Hematopoietic multipotent progenitor cell (in vitro differentiated cells): ENCODE measurements at places on chromosomes 1 and 21.

DNA sequence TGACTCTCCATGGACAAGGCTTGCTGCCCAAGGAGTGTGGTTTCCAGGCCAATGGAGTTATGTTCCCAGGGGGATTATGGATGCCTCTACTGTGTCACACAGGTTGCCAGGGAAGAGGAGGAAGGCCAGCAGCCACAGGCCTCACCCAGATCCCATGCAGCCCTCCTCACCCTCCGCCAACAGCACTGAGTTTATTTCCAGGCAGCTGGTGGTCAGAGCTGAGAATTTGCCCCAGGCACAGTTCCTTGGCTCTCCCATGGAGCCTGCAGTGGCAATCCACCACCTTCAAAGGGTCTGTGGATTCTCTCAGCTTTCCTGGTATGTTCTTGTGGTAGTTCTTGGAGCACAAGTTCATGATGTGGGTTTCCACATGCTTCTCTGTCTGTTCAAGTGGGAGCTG lies 79.2 kb downstream of the NTNG1 start:
- DNase-seq: no peak

- no peak for DNase-seq
Observed at GRCh38 chr1:205067031-205067430, 17.2 kb downstream of the TMEM81 start.

DNA sequence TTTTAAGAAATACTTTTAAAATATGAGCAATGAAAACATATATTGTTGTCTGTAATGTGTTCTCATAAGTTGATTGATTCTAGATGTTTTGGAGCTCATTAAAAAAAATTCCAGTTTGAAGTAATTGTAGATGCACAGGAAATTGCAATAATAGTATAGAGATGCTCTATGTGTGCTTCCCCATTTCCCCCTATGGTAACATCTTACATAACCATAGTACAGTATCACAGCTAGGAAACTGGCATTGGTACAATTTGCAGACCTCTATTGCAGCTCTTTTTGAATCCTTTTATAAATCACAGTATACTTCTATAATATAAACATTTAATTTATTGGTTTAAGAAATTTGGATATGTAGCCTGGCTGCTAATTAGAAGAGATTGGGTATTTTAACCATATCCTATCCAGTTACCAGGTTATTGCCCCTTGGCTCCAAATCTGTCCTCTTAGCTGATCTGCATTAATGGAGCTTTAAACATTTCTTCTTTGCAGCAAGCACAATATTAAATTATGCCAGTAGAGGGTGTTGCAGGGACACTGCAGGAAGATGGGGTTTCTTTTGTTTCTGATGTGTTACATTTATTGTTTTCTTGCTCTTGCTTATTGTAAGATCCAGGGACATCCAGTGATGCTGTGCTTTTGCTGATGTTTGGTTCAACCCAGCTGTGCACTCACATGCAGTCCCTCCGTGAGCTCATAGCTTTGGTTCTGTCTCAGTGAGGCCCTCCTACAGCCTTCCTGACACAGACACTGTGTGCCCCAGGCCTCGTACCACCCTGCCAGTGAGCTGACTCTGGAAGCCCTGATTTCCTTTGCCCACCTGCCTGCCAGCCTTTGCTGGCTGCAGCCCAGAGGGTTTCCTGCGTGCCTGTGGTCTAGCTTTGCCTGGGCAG lies 103.3 kb downstream of the RABGAP1L start:
- DNase-seq: peak; percentile 65

- no peak for DNase-seq
Observed at GRCh38 chr1:162951553-162952315, 90.8 kb upstream of the CCDC190 start.

GRCh38 chr1:212624976-212625501 lies 16.5 kb downstream of the ATF3 start:
- no peak for DNase-seq

DNA sequence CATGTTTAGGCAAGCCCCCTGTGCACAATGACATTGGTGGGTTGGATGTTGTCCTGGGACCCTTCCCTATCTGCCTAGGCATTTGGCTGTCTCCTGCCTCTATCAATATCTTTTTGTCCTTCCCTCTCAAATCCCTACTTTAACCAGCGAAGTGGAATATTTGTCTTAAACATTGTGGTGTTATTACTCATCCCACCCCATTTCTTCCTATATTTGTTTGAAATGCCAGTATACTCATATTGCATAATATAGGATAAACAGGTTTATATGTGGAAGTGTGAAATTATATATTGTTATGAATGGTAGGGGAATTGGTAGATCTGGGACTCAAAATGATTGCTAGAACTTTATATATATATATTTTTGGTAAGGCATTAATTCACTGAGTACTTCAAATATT lies 80.0 kb downstream of the ADGRL2 start:
- no peak for DNase-seq

- DNase-seq: no peak
Observed at GRCh38 chr1:227742738-227743715, 7.8 kb downstream of the SNAP47 start.

GRCh38 chr1:41482001-41482765 lies 2.3 kb downstream of the EDN2 start:
- no peak for DNase-seq

GRCh38 chr1:50705041-50705440 lies 255.0 kb downstream of the FAF1 start:
- no peak for DNase-seq

DNA sequence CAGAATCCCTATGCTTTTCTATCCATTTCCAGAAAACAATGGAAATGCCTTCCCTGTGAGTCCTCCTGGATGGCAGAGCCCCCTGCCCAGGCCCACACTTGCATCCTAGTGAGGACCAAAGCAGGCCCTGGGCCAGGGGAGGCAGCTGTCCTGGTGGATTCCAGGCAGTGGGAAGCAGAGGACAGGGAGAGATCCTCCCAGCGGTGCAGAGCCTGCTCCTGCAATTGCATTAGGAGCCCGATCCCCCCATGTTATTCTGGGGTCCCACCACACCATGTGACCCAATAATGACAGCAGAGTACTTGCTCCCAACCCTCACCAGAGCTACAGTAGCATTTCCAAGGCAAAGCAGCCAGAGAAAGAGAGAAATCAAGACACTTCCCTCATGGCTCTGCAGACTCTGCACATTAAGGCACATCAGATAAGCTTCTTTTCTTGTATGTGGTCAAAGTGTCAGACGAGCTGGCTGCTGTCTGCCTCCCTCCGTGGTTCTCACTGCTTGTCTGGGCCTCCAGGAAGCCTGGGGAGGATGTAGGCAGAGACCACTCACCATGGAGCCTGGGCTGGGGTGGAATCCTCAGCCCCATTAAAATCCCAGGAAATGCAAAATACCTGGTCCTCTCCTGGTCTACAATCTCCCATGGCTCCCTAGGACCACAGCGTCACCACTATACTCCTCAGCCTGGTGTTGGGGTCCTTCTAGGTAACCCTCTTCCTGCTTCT lies 54.9 kb upstream of the RUNX3 start:
- no peak for DNase-seq

DNA sequence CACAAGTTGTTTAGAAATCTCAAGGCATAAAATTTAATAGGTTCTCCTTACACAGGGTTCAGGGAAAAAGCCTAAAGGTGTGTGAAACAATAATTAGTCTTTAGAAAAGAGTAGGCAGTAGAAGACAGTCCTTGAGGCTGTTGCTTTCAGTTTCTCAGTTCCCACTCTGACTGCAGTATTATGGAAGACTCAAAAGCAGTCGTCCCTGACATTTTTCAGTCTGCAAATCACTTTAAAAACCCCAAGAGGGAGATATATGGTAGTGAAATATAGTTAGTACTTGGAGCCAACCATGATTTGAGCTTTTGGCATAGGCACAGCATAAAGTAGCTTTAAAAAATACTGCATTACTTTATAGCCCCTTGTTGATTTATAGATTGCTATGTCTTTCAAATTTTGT lies 299.7 kb downstream of the OLFM3 start:
- DNase-seq: no peak

DNA sequence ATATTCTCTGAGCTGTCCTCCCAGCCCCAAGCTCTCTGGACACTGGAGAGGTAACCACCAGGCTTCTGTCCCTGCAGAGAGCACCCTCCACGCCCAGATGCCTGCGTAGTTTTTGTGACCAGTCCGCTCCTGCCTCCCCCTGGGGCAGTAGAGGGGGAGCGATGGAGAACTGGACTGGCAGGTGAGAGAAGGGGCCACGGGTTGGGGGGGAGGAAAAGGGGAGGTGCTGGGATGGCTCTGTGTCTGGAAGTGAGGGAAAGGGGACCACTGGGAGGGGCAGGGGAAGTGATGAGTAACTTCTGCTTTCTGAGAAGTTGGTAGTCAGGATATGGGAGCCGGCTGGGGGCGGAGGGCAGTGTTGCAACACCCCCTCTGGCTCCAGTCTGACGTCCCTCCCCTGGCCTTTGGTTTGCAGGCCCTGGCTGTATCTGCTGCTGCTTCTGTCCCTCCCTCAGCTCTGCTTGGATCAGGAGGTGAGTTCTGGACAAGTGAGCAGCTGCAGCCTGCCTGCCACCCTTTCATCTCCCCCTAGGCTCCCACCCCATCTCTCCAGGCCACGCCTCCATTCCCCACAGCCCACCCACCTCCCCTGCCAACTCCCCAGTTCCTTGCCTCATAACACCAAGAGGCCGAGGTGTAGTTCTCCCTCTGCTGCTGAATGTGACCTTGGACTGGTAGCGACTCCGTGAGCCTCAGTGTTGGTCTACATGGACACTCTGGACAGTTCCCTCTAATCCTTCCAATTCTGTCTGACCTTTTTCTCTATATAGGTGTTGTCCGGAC lies 3.1 kb downstream of the ADAMTSL4 start:
- peak; percentile 87 for DNase-seq

DNA sequence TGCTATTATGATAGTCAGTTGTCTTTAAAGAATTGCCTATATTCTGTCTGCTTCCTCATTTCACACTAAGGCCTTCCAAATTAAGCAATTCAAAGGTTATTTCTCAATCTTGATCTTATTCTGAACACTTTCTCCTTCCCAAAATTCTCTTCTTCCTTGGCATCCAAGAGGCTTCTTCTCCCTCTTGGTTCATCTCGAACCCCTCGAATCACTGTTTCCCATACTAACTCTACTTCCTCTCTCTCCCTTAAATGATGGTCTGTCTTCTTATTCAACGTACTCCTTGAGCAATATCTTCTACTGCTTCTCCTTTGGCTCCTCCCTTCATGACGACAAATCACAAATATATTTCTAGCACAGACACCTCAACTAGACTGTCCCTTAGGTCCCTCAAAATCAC lies 4.5 kb downstream of the COPA start:
- no peak for DNase-seq

GRCh38 chr1:84174051-84174556 lies 30.0 kb downstream of the PRKACB start:
- DNase-seq: no peak

DNA sequence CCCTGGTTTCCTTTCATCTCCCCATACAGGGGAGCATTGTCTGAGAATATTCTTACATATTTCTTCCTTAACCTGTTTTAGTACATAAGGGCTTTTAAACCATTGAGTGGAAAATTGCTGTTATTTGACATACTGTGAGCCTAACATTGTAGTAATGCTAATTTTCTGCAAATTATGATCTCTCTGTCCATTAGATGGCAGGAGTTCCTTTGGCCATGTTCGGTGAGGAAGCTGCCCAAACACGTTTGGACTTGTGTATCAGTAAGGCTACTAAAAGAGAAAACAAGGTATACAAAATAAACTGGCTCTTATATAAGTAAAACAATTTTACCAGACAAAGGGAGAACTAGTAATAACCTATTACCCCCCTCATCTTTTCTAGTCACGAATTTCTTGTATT lies 29.2 kb downstream of the CDC7 start:
- no peak for DNase-seq

DNA sequence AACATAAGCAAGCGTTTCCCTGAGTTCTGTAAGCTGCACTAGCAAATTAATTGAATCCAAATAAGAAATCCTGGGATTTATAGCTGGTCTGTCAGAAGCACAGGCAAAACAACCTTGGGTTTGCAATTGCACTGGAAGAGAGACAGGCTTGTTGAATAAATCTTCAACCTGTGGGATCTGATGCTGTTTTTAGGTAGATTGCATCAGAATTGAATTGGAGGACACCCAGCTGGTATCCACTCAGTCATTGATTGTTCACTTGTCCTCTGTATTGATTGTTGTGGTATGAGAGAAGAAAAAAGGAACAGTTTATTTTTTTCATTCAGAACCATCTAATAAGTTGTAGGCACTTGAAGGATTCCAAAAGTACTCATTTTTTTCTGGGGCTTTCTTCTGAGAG lies 497.4 kb downstream of the SIPA1L2 start:
- DNase-seq: no peak

- DNase-seq: no peak
Observed at GRCh38 chr1:5752746-5753548, 239.3 kb downstream of the NPHP4 start.

GRCh38 chr21:42513985-42514882 lies 582 bp downstream of the SLC37A1 start:
- peak; percentile 54 for DNase-seq

- no peak for DNase-seq
Observed at GRCh38 chr1:169576241-169576934, 9.9 kb downstream of the F5 start.

DNA sequence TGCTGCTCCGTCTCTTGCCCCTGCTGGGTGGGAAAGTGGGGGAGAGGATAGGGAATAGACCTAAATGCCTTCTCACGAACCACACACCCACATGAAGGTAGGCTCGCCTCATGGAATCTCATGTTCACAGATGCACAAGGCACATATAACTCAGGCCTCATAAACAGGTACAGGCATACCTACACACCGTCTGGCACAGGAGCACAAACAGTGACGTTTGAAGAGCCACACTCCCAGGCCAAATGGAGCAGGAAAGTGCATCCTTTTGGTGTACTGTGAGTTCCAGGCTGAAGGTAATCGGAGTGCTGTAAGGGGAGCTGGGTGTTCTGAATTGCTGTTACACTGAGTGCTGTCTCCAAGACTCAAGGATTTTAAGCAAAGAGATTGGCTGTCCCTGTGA lies 13.1 kb downstream of the UTP11 start:
- DNase-seq: no peak

- DNase-seq: no peak
Observed at GRCh38 chr1:39540504-39541031, 36.0 kb downstream of the PABPC4 start.

GRCh38 chr1:116871779-116872146 lies 38.0 kb upstream of the PTGFRN start:
- no peak for DNase-seq

- DNase-seq: no peak
Observed at GRCh38 chr1:36835017-36835695, 199.2 kb downstream of the GRIK3 start.

DNA sequence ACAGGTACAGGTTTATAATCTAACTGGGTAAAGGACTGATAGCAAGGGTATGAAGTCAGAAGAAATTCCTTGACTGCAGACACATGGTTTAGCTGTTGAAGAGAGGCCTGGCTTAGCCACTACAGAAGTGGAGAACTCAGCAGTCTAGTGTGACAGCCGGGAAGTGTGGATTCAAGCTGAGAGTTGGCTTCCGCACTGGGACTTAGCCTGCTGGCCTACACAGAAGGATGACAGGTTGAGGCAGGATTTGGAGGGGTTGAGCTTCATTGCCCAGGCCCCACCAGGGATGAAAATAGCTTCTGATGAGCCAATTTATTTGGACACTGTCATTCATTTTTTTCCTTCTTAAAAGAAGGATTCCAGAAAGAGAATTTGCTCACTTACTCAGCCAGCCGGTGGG lies 284.4 kb downstream of the PCP4 start:
- DNase-seq: no peak
